ENCODE measurements at places on chromosomes 6 and 20.

- DNase-seq = no peak
Observed at GRCh38 chr6:119603501-119603900, 253.9 kb upstream of the MAN1A1 start.

DNA sequence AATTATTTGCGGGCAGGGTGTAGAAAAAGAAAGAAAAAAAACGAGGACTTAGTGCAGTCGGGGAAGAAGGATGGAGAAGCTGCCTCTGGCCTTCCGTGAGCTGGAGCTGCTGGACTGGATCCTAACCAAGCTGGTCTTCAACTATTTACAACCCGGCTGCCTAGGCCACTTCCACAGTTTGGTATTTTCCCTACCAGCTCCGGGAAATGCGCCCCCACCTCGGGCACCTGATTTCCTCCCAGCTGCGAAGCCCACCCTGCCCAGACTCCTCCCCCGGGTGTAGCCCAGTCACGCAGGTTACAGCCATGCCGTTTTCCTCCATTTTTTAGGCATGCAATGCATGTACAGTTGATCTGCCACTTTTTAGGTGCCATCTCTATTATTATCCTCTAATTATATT is 21.2 kb downstream of the THEMIS start:
- peak; percentile 40 for DNase-seq

GRCh38 chr20:8428988-8429387 is 296.9 kb downstream of the PLCB1 start:
- no peak for DNase-seq

DNA sequence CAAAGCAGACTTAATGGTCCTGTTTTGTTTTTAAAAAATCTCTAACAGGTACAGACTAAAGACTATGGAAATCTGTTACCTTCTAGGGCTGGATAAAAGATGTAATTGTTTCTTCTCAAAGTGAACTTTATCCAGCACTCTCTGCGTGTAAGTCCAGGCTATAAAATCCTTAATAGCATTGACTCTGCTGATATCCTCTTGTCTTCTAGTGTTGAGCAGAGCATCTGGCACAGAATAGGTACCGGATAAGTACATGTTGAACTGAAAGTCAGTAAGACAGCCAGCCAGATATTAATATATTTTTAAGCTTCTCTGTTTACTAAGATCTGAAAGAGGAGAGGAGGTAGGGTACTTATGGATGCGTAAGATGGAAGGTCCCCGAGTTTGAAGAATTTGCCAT is 262.3 kb downstream of the TBC1D7 start:
- DNase-seq = no peak

DNA sequence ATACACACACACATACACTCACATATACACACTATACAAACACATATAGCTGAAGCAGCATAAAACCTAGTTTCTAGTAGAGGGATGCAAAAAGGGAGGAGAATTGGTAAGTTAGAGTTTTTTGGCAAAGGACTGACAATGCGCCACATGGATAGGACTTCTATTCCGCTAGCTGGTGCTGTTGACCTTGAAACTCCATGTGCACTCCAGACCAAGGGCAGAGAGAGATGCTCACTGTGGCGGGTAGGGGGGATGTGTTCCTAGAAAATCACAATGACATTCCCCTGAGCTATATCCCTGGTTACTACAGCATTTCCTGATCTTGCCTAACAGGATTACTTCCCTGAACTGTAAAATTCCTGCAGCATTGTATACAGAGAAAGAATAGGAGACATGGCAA is 19.2 kb downstream of the MICA start:
- DNase-seq = no peak

GRCh38 chr6:130381459-130382380 is 15.9 kb downstream of the TMEM200A start:
- no peak for DNase-seq

DNA sequence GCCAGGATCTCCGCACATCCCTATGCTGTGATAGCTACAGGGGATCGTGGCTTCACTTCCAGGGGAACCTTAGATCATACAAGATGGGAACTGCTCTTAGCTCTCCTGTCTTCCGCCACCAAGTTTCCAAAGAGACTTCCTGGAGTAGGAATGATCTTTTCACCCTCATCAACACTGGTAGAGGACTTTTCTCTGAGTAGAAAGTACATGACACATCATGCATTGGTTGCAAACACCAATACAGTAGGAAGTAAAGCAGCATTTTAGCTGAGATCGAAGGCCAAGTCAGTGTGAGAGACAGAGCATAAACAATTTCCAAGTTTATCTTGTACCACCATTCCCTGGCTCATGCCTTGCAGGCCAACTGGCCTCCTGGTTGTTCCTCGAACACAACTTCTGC is 113.1 kb upstream of the NEDD9 start:
- no peak for DNase-seq

DNA sequence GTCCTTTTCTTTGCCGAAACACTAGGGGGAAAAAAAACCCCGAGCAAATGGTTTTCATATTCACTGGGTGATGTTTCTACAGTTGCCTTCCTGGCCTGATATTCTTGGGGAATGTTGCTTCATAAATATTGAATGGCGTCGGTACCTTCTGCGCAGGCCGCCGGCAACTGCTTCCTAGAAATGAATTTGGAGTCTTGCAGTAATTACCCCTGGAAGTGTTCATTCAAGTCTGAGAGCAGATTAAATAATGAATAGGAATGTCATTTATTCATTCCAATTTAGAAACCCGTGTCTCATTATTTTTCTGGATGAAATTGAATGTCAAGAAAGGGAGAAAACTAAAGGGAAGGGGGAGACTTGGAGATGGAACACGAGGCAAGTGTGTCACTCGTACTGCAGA is 179.4 kb upstream of the KCNG1 start:
- no peak for DNase-seq

DNA sequence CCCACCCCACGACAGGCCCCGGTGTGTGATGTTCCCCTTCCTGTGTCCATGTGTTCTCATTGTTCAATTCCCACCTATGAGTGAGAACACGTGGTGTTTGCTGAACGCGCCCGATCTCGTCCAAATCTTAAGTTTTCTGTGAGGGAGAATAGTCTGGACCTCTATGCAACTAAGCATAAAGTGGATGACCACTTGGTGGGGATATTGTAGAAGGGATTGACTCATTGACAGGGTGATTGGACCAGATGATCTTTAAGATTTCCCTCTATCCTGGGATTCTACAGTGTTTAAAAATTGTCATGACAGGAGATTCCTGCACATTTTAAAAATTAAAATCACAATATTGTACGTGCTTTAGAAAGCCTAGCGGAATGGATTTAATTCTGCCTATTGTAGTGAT is 141.3 kb downstream of the TRMT11 start:
- DNase-seq = no peak

DNA sequence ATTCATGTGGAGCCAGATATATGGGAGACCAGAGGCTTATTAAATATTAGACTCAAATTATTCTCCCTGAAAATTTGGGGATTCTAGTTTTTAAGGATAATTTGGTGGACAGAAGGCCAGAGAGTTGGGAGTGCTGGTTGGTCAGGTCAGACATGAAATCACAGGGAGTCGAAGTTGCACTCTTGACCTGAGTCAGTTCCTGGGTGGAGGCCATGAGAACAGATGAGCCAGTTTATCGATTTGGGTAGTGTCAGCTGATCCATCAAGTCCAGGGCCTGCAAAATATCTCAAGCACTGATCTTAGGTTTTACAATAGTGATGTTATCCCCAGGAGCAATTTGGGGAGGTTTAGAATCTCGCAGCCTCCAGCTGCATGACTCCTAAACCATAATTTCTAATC is 563.5 kb upstream of the NRSN1 start:
- no peak for DNase-seq

- peak; percentile 13 for DNase-seq
Observed at GRCh38 chr6:70857387-70858077, 99.3 kb downstream of the B3GAT2 start.

DNA sequence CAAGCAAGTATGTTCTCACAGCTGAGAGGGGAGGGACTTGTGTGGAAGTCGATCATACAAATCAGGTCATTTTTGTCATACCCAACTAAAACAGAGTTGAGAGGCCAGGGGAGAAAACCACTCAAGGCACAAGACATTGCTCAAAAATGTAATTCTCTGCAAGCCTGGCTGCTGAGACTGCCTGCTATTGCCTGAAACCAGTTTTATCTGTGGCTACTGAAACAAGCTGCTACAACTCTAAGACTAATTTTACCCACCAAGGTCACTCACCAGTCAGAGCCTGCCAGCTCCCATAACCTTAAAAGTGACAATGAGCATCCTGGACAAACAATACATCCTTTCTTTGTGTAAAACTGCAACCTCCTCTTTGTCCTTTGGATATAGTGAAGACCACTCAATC is 54.1 kb upstream of the CST7 start:
- DNase-seq = no peak

DNA sequence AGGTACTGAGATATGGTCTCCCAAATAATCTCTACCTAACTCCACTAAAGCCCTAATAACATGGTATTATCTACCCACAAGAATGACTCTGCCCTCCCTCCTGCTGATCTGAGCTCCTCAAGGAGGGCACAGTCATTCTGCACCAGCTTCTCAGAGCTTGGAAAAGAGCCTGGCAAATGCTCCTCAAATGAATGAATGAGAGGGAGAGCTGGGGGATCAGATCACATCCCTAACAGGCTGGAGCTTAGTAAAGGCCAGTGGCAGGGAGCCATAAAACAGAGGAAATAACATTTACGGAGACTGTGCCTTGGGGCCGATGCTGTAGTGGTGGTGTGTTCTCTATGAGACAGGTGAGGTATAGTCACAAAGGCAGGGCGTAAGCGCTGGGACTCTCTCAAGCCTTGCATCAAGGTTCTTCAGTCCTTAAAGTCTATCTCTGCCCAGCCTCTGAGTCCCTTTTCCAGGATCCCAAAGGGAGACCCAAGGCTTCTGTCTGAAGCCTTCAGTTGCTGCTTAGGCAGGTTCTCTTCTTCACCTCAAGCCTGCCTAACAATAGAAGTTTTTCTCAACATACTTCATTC is 7.2 kb upstream of the NNAT start:
- no peak for DNase-seq

GRCh38 chr6:3841066-3841454 is 8.1 kb upstream of the FAM50B start:
- DNase-seq = no peak

GRCh38 chr6:73152966-73153757 is 72.1 kb downstream of the KHDC1L start:
- DNase-seq = no peak

GRCh38 chr6:73665686-73666319 is 12.0 kb upstream of the SLC17A5 start:
- DNase-seq = no peak

GRCh38 chr20:20452254-20452676 is 84.4 kb downstream of the INSM1 start:
- DNase-seq = peak; percentile 69

- no peak for DNase-seq
Observed at GRCh38 chr6:127951172-127951917, 50.5 kb upstream of the THEMIS start.

GRCh38 chr6:109513571-109514071 is 30.6 kb upstream of the ZBTB24 start:
- no peak for DNase-seq

GRCh38 chr6:28489366-28490204 is 26.0 kb downstream of the GPX6 start:
- DNase-seq = no peak

DNA sequence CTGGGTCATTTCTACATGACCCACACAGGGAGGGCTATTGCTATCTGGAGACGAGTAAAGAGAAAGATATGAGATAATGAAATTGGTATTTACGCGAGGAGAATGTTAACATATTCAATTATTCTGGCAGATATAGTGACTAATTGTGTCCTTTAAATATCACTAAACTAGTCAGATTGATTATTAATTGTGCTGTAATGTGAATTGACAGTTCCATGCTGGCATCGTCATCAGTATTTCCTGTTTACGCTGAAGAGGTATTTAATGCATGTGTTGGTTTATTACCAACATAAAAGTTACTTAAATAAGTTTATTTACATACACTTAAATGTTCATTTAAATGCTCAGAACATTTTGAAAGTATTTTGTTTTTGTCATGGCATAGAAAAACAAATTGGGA is 35.7 kb upstream of the OGFRL1 start:
- no peak for DNase-seq

- DNase-seq = no peak
Observed at GRCh38 chr6:122652431-122652830, 42.2 kb downstream of the PKIB start.

- no peak for DNase-seq
Observed at GRCh38 chr6:156420172-156420993, 356.8 kb upstream of the ARID1B start.

DNA sequence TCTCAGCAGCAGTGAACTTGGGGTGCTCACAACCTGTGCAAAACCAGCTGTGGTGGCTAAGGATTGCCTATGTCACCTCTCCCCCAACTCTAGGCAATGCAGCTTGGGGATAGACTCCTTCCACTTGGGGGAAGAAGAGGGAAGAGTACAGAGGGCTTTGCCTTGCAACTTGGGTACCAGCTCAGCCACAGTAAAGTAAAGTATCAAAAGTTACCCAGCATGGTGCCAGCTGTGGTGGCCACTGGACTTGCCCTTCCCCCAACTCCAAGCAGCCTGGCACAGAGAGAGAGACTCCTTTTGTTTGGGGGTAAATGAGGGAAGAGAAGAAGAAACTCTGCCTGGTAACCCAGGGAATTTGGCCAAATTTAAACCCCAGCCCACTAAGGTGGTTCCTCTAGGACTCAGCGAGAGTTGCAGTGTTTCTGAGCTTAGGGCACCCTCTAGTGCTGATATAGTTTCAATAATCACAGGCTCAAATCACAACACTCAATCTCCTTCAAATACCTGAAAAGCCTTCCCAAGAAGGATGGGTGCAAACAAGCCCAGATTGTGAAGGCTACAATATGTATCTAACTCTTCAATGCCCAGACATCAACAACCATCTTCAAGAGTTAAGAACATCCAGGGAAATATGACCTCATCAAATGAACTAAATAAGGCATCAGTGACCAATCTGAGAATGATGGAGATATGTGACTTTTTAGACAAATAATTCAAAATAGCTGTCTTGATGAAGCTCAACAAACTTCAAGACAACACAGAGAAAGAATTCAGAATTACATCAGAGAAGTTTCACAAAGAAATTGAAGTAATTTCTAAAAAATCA is 7.6 kb upstream of the DEFB129 start:
- DNase-seq = no peak

DNA sequence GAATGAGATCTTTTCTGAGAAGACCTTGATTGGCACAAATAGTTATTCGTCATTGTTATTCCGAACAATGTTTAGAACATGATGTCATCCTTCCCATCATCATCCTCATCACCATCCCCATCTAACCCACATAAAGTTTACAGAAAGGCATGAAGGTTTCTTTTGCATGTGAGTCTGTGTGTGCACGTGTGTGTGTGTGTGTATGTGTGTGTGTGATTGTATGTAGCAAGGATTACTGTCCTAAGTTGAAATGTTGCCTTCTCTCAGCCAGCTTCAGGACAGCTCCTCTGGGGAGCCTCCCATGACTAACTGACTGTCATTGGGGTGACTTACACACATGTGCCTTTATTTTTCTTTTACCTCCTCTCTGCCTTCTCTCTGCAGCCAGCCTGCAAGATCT is 113.5 kb downstream of the SLC22A3 start:
- DNase-seq = no peak

Measured in NCI-H1436 treated with DMSO at 0.1 percent for 48 hours (cell line).